Coronary artery (tissue), 2 donors: ENCODE measurements at places on chromosomes 7 and 10.
A peak's percentile ranks its signal among the peaks of the same experiment; 100 is the strongest.

GRCh38 chr7:107039199-107039900 is 5.2 kb upstream of the PRKAR2B start:
- DNase-seq: no peak

- no peak for DNase-seq
These were observed 39.5 kb downstream of the TACR2 start for GRCh38 chr10:69377191-69377590.

DNA sequence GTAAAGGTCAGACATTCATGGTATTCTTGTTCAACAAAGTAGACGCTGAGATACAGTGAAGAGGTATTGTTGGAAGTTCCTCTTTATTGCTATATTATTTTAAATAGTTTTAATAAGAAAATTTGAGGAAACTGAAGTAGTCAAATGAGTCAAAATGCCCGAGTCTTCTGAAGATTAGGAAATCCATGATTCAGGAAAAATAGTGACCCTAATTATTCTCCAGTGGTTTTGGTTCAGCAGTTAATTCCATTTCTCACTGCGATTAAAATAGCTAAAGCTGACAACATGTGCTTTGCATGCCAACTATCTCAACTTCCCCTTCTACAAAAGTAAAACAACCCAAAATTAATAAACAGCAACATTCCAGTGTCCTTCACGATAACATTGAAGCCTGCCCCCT is 32.7 kb upstream of the PFKP start:
- no peak for DNase-seq

DNA sequence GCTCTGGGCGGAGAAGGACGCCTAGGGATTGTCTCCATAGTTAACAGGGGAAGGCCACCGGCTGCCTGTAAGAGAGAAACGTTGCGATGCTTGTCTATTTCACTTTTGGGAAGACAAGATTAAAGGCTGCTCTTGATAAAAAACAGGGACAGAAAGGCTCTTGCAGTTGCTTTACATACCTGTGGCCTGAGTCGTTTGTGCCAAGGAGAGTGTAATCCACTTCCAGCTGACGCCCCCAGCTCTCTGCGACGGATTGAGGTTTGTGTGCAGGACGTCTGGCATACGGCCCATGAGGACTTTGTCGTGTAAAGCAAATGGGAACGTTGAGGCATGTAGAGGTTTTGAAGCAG is 1.1 kb downstream of the MAP3K8 start:
- peak; percentile 80 for DNase-seq

- DNase-seq: peak; percentile 19
These were observed 111.6 kb downstream of the NKX6-2 start for GRCh38 chr10:132674311-132674710.

- DNase-seq: no peak
These were observed 120.0 kb downstream of the UBE2H start for GRCh38 chr7:129832701-129833227.

- DNase-seq: no peak
These were observed 114.1 kb downstream of the LARP4B start for GRCh38 chr10:817371-817770.

DNA sequence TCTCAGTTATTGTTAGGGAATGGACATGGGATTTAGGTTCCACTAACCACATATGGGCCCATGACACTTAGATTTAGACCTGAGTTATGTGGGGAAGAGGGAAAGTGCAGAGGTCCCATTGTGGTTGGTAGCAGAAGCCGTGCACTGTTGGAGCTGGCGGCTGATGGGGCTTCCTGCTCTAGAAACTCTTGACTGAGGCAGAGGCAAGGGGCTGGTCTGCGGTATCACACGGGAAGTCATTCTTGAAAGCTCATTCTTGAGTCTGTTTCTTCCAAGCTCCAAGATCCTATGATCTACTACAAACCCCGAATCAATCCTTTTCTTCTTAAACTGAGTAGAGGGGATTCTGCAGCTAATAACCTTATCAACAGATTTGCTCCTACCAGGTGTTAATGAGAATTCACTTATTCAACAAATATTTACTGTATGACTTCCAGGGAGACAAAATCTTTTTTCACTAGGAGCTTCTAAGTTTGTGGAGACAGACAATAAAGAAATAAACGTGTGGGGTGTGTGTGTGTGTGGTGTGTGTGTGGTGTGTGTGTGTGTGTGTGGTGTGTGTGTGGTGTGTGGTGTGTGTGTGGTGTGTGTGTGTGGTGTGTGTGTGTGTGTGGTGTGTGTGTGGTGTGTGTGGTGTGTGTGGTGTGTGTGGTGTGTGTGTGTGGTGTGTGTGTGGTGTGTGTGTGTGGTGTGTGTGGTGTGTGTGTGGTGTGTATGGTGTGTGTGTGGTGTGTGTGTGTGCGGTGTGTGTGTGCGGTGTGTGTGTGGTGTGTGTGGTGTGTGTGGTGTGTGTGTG is 57.1 kb downstream of the AOC1 start:
- no peak for DNase-seq

- peak; percentile 38 for DNase-seq
These were observed 7.8 kb downstream of the ADRA2A start for GRCh38 chr10:111084366-111085255.

DNA sequence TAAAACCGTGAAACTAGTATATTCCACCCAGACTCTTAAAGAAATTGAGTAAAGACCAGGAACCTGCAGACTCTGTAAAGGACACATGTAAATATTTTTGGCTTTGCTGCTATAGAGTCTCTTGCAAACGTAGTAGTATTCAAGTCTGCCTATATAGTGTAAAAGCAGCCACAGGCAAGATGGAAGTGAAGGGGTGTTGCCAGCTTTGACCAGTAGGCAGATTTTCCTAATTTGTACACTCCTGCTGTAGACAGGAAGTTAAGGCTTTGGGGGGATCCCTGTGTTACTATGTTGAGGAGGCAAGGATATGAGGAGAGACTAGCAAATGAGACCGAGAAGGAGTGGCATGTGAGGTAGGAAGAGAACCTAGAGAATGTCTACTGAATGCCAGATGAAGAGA is 27.7 kb downstream of the WAC start:
- no peak for DNase-seq
